Stimulated activated CD8-positive, alpha-beta memory T cell treated with anti-CD3 and anti-CD28 coated beads, Interleukin-4, amount 100 ng/mL, for 48 hours (primary cell): ENCODE measurements at places on chromosomes 3 and 15.

- no peak for DNase-seq
Measured at GRCh38 chr3:112448939-112449338, 50.3 kb downstream of the BTLA start.

- no peak for DNase-seq
Measured at GRCh38 chr3:137852391-137852830, 88.3 kb downstream of the SOX14 start.

DNA sequence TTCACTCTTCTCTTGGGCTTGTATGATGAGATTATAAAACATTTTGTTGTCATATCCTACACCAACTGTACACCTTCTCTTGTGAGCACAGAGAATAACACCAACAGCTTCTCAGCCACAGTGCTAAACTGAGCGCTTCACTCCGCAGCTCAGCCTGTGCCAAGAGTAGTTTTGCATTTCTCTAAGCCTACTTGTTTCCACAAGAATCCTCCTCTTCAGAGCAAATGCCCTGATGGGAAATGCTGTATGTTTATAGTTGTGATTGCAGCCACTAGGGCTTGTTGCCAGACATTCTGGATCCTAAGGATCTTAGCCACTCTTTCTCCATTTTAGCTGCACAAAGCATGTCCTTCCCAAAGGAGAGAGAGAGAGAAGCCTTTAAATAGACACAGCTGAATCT lies 138.8 kb upstream of the PLXND1 start:
- DNase-seq: no peak

- DNase-seq: no peak
Measured at GRCh38 chr3:46962990-46963389, 13.6 kb downstream of the CCDC12 start.

- no peak for DNase-seq
Measured at GRCh38 chr3:139132976-139133375, 88.3 kb upstream of the PRR23C start.

DNA sequence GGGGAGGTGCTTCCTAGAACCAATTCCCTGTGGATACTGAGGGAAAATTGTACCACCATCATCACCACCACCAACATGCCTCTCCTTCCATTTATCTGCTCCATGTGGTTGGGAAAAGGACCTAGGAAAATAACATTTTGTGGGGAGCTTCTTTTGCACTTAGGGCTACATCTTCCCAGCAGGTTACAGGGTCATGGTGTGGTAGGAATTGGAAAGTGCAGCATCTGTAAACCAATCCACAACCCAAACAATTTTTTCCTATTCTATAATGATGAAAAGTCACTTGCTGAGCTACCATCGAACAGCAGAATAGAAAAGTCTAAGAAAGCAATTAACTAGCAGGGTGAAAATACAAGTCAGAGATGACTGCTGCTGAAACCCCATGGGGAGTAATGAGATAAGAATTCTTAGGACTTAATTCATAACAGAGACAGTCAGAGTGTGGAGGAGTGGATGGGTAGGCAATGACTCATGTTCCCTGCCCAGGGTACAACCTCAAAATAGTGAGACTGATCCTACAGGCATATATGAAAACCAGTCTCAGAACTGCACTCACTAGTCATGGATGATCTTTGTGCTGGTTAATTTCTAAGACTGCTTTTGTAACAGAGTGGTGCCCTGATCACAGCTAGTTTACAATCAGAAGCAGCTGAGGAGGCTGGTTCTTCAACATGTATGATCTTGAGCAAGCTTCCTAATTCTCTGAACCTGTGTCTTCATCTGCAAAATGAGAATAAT lies 38.1 kb upstream of the LEKR1 start:
- DNase-seq: peak; percentile 40

DNA sequence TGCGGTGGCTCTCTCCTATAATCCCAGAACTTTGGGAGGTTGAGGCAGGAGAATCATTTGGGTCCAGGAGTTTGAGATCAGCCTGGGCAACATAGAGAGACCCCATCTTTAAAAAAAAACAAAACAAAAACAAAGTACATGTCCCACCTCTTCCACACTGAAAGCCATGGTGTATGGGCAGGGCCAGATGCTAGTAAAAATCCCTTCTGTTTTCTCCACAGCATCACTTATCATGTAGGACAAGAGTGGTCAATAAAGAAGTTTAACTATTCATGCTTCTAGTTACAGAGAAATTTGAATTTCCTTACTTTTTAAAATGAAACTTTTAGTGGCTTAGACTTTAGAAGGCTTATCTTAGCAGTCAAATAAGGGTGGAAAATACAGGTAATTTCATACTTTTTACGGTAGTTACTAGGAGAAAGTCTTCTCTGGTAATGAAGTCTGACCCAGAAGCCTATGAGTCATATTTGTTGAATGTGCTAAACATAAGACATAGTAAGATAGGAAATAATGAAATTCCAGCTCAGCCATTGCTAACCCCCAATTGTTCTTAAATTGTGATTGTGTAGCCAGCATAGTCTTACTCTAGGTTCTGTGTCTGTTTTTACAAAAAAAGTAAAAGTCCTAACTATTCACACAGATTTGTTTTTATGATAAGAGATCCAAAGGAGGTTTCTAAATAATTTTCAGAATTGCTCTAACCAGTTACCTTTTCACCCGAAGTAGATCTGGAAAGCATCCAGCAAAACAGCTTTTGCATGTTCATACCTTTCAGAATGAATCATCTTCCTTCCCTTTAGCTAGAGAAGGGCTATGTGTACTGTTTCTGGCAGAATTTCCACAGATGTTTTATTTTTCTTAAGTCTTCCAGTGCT lies 16.4 kb upstream of the ZNF609 start:
- DNase-seq: no peak

GRCh38 chr3:87120881-87121280 lies 106.2 kb upstream of the CHMP2B start:
- DNase-seq: no peak

DNA sequence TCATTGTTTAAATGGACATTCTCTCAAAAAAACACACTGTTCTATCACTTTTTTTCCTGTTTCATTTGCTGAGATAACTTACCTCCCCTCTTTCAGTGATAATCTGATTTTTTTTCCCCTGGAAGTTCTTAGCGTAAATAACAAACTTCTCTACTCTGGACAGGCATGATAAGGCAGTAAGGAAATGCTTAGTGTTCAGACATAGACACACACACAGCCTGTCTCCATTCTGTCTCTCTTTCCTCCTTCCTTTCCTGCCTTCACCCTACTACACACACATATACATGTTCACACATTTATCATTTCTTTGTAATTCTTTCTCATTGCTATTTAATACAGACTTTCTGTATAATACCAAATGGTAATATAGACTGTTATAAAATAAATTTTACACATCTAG lies 470.8 kb upstream of the ROBO1 start:
- DNase-seq: no peak

DNA sequence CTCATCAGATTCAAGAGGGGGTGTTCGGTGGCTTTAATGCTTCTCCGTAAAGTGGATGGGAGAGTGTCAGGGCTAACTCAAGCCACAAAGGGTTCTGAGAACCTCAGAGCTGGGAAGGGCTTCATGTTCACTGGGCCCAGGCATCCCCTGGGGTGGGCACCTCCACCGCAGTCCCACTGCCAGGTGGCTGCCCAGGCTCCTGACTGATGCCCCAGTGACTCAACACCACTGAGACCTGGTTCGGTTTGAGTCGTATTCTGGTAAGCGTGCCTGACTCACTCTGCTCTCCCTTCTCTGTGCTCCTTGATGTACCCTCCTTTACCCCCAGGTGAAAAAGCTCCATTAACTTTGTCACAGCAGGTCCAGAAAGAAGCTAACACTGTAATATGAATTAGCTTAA lies 304.6 kb downstream of the RPLP1 start:
- peak; percentile 82 for DNase-seq

DNA sequence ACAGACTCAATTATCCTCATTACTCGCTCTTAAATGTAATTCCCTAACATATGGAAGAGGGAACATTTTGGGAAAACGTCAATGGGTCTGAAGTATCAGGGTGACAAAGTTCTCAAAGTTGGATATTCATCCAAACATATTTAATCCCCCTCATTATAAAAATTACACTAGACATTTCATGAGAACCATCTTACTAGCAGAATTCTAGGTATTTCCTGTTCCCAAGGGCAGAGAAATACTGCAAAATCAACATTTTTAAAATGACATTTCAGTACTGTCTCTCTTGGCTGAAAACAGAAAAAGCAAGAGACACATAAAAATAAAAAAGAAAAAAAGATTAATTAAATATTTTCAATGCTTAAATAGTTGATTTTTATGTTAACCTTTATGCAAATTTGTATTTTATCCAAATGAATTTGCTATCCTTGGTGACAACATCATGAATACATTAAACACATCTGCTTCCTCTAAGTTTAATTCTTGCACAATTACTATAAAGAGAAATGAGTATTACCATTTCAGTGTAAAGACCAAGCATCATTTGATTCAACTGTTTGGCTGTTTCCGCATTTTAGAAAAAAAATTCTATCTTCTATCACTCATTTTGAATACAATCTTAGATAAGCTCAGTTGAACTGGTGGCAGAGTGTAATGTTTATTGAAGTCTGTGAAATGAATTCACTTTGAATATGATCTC lies 114.8 kb upstream of the COL8A1 start:
- DNase-seq: no peak

- DNase-seq: no peak
Measured at GRCh38 chr3:192887701-192888100, 30.0 kb downstream of the MB21D2 start.

DNA sequence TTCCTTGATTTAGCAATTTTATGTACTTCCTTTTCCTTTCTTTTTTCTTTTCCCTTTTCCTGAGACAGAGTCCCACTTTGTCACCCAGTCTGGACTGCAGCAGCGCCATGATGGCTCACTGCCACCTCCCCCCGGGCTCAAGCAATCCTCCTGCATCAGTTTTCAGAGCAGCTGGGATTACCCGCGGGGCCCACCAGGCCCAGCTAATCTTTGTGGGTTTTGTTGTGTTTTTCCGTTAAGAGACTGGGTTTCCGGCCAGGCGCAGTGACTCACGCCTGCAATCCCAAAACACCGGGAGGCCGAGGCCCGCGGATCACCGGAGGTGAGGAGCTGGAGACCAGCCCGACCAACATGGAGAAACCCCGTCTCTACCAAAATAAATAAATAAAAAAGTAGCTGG lies 17.7 kb downstream of the GOLGA8S start:
- DNase-seq: no peak
